ENCODE measurements at places on chromosomes 5 and 9.

GRCh38 chr9:137395666-137396010, 27.3 kb downstream of the EXD3 start:
- no peak for DNase-seq

- no peak for DNase-seq
These were observed 112.3 kb downstream of the MARCHF3 start for GRCh38 chr5:126917918-126918614.

- no peak for DNase-seq
These were observed 9.1 kb downstream of the CHMP5 start for GRCh38 chr9:33273972-33274328.

DNA sequence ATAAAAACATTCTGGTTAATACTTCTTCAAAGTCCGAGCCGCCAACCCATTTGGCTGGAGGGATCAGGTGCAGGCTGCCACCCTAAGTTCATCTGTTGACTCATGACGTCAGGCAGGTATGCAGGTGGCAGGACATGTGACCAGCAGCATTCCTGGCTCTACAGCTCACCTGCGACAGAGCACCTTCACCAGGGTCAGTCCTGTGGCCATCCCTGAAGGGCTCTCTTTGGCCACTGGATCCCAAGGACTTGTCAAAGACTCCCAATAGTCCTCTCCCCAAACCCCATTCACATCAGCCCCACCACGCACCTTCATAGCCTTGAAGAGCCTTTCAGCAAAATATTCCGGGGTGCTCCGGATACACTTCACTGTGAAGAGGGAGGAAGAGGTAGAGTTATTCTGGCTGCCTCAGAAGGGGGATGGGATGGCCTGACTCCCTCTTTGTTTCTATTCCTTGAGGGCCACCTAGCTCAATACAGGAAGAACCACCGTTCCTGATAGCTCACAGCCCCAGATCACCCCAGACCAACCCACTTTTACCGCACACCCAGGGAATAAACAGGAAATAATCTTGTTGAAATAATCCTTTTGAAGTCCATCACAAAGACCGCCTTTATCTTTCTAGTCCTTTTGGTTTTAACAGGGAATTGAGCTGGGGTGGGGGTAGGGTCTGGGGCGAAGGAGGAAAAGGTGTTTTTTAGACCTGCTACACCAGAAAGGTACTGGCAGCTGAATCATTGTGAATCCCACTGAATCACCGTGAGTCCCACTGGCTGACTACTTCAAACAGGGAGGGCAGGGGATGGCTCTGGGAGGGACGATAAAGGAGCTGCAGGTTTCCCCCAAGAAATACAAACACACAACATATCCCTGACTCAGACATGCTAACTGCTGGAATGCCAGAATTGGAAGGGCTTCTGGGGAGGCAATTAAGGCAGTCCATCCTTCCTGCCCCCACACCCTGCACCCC, 26.4 kb downstream of the ANXA6 start:
- no peak for DNase-seq

GRCh38 chr9:91896097-91896496, 53.9 kb downstream of the ROR2 start:
- DNase-seq, result no peak

- DNase-seq, result no peak
These were observed 5.8 kb upstream of the MEF2C start for GRCh38 chr5:88888848-88889188.
